ENCODE measurements at places on chromosomes 3 and 15.

DNA sequence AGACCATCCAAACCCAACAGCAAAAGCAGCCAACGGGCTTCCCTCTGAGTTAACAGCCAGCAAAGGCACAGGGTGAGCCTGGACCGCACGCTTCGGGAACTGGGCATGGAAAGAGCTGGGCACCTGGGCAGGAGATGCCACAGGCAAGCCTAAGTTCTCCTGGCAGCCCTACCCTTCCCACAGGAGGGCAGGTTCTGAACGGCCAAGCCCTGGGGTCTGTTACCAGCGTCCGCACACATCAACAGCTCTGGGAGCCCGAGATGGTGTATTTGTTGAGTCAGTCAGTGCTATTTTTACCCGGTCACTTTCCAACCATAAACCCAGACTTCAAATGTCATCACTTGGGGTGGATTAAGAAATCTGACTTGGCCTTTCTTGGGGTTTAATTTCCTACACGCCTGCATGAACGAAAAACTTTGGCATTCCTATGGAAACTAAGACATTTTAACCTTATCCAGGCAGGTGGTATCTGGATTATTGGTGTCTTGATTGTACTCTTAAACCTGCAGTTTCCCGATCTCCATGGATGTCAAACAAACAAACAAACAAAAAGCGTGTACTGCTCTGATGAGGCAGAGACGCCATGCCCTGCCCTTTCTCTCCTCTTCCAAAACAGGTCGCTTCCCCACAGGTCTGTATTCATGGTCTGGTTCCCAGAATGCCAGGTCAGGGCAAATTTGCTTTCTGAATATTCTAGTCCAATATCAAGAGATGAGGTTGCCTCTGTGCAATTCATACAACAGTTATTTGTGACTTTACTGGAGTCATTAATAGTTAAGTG, 99.7 kb downstream of the XXYLT1 start:
- DNase-seq = no peak

DNA sequence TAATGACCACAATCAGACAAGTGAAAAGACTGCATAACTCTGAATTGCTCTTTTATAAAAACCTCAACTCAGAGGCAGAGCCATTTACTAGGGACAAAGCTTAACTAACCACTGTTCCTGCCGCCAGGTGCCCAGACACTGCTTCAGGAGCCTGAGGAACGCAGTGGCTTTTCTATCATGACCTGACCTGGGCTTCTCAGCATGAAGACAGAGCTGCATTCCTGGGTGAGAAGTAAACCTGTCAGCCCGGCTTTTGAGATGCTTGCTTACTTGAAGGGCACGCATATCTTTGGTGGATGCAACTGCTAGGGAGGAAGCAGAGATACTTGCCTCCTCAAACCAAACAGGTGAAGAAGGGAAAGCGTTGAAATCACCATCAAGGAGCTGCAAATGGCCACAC, 7.9 kb downstream of the LRRC31 start:
- DNase-seq = no peak

DNA sequence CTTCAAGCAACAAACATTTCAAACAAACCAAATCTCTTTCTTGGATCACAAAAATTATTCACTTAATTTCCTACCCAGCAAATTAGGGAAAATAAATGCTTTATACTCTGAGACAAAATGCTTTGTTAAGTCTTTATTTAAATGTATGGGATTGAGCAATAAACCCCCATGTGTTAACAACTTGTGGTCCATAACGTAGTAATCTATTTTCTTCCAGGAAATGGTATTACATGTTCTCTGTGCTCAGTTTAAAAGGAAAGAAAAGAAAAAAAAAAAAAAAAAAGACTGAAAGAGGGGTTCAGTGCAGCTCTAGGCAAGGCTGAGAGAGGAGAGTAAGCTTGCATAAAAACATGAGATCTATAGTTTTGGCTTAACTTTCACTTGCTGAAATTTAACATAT, 102.3 kb downstream of the PIK3CB start:
- no peak for DNase-seq

GRCh38 chr3:110887176-110887575, 184.4 kb upstream of the NECTIN3 start:
- DNase-seq = no peak

DNA sequence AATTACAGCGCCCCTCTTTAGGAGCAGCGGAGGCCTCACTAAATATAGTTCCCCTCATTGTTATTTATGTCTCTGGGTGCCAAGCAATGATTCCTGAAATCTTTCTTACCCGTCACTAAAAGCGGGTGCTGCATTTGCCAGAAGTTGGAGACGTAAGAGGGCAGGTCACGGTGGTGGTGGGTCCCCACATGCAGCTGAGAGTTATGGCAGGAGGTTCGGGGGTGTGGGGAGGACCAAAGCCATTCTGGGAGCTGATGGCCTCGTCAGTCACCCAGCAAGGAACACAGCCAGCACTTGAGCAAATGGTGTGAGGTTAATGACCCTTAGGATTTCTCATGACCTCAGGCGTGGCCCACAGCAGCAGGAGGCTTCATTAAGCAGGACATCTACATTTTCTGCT, 129.2 kb downstream of the RAB11A start:
- no peak for DNase-seq

GRCh38 chr3:4643904-4644547, 150.9 kb downstream of the ITPR1 start:
- DNase-seq = no peak

DNA sequence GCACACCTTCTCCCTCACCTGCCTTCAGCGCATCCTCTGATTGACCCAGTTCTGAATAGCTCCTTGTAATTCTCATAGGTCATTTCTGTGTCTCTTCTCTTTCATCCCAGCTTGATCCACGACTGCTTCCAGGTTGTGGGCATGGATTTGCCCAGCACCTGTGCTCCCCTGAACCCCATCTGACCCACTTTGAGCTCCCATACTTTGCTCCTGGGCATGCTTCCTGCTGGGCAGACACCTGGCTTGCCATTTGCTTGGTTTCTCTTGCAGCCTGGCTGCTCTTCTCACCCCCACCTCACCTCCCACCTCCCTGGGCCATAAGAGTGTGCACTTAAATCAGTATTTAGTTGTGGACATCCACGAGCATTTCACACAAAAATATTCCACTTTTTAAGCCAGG, 635.5 kb downstream of the TBL1XR1 start:
- no peak for DNase-seq

DNA sequence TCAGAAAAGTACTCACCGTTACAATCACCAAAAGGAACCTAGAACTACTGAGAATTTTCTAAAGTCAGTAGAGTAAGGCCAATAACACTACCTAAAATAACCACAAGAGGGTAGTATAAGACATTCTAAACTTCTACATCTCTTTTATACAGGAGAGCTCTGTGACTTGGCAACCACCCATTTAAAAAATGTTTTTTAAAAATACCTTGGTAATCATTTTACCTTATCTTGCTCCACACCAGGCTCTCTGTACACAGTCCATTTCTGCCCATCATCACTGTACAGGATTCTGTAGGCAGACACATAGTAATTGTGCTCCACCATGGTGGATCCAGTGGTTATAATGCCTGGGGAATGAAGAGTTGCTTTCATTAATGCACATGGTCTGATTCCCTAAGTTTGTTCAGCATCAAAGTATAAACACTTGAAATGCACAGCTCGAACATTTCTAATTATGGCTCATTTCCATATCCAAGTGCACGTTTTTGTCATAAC, 54.5 kb downstream of the ST3GAL6 start:
- no peak for DNase-seq

DNA sequence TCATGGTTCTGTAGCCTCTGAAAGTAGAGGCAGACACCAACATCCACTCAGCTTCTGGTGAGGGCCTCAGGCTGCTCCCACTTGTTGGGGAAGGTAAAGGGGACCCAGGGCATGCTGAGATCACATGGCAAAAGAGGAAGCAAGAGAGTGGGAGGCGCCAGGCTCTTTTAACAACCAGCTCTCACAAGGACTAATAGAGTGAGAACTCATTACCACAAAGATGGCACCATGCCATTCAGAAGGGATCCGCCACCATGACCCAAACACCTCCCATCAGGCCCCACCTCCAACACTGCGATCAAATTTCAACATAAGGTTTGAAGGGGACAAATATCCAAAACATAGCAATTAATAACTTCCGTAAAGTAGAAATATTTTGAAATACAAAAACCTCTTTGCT, 192.3 kb downstream of the OCA2 start:
- DNase-seq = no peak

DNA sequence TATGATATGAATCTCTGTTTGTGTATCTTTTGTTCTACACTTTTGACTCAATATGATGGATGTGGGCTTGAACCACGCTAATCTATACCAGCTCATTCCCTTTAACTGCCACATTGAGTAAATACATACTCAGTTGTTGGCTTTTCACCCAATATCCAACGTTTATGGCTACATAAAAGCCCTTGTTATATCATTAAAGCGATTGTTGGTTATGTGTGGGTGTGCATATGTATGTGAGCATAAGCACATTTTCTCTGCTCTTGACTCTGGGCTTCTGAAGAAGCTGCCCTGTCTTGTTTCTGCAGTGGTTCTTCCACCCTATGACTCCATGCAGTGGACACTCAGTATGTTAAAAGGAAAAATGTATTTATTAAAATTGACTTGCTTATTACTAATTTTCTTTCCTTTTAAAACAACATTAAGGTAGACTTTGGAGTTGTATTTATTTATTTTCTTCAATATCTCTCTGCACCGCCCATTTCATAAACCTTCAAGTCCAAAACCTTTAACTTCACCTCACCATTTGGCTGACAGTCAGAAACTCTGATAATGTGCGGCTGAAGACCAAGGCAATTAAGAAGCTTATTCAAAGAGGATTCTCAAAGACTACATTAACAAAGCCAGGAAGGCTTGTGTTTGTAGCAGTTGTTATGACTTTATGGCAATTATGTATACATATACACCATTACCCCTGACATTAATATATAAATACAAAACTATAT, 156.1 kb downstream of the THRB start:
- no peak for DNase-seq

DNA sequence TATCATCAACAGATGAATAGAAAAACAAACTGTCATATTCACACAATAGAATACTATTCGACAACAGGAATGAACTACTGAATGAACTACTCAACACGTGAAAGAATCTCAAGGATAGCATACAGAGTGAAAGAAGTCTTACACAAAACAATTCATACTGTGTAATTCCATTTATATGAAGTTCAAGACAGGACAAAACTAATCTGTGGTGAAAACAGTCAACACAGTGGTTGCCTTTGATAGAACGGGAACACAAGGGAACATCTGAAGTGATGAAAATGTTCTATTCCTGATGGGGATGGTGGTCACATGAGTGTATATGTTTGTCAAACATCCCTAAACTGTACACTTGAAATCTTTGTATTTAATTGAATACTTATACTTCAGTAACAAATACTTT, 2.6 kb upstream of the SUSD5 start:
- no peak for DNase-seq

DNA sequence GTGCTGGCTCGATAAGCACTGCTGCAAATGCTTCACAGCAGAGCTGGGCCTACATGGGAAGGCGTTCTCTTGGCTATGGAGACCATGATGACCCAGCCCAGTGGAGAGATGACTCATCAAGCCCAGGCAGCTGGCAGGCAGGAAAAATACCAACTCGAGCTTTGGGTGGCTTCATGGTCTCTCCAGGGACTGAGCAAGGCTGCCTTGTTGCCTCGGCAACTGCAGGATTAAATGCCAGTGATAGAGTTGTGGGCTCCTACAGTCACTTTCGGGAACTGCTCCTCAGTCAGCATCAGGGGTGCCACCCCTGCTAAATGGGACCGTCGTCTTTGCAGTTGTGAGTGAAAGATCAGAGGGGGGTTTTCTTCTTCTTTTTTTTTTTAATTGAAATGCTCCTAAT, 54.6 kb upstream of the MYZAP start:
- no peak for DNase-seq

DNA sequence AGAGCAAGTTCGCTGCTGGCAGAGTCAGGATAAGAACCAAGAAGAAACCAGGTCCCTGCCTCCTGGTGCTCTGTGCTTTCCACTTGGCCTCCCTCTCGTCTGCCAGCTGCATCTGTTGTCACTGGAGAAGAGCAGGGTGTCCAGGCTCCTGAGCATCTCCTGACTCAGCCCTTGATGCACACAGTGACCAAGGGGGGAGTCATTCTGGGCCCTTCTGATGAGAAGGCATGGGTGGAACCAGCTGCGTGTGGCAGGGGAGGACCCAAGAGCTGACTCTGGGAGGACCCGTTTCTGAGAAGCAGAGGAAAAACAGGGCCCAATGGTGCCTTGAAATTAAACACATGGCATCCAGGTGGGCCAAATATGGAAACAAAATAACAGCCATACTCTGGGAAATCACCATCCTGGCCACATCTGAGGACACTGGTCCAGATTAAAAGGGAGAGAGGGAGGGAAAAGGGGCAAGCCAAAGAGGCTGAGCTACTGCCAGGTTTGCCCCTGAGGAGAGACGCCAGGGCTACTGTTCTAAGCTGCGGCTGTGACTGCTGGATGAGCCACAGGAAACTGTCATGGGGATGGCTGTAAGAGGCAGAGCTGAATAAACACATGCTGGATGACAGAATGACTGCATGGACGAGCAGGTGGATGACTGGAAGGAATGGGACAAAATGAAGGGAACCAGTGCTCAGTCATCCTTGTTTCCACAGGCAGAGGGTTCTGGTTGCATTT, 58.1 kb upstream of the CA12 start:
- no peak for DNase-seq

- DNase-seq = no peak
Observed at GRCh38 chr3:64945171-64945729, 257.4 kb upstream of the ADAMTS9 start.

DNA sequence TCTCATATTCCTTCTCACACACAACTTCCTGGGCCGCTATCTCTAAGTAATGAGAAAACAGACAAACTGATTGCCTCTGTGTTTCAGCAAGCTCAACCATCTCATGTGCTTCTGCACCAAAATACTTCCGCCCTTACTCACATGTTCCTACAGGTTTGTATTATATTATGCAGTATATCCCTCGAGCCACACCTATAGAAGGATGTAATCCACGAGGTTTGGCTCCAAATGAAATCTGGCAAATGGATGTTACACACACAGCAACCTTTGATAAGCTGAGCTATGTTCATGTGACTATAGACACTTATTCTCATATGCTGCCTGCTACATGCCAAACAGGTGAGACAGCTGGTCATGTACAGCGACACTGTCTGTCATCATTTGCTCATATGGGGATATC, 22.6 kb downstream of the CCRL2 start:
- no peak for DNase-seq

DNA sequence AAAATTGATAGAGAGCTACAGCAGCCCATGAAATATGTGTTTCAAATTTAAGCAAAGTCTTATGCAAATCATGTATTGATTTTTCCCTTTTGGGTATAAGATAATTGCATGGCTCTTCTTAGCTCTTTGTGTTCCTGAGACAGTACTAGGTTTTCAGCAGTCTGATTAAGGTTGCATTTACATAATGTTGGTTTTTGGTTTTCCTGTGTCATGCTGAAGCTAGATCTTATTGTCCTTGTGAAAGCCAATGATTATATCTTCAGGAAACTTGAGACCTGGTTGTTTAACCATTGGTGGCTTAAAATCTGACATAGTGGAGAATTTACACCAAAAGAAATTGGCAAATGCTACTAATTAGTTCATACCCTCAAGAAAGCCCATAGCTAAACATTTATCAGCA, 392.6 kb downstream of the ZPLD1 start:
- no peak for DNase-seq

Measured in mucosa of gallbladder (tissue), 1 donor.